EH (cell line): ENCODE measurements at places on chromosomes 12 and 14.

DNA sequence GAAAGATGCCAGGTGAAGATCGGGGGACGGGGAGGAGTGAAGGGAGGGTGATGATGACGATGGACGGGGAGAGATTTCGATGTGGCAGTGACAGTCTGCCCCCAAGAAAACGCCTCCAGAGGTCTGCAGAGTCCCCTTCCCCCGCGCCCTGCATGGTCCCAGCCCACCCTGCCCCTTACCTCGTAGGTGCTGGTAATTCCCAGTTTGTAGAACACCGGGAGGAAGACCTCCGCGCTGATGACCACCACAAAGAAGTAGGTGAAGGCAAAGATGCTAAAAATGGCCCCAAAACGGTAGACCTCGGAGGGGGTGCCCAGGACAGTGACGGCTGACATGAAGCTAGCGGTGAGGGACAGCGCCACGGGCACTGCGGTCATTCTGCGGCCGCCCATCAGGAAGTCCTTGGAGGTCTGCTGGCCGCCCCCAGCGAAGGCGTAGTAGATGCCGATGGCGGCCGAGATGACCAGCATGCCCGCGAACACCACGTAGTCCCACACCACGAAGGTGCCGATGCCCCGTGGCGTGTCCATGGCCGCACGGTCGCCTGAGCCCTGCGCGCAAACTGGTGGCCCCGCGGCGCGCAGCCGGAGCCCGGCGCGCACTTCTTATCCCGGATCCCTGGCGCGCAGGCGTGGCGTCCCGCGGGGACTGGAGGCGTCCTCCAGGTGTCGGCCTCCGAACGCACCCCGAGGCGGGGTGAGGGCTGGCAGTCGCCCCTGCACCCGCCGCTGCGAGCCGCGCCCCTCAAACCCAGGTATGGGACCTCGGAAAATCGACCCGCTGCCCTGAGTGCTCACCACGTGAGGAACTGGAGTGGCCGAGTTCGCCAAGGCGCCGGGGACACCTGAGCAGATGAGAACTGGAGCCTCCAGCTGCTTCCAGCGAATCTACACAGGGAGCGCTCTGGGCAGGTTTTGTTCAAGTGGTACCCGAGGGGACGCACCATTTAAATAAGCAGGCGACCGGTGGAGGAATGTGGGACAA, at the start of gene SLC5A8:
SLC5A8 (minus strand) TSS at position 920 of the 984 bp plus-strand sequence; CDS start at position 530, 390 bp downstream.
- no peak for DNase-seq

- peak; percentile 73 for DNase-seq
These were observed 33.4 kb downstream of the FNTB start for GRCh38 chr14:65019944-65020566.

DNA sequence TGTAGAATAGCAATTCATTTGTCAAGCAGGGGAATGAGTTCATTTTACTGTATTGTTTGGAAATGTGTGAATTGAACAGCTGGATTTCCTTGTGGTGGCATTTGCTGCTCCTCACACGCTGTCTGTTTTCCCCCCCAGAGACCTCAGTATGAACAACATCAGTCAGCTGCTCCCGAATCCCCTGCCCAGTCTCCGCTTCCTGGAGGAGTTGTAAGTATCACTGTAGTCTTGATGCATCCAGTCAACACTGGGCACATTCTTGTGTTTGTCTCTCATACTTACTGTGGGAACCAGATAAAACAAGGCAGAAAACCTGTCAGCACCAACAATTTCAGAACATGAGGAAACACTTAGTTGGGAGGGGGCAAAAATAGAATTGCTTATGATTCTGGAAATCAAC, 64.9 kb downstream of the LGR5 start:
- no peak for DNase-seq

- DNase-seq, result no peak
These were observed 17.8 kb downstream of the EEA1 start for GRCh38 chr12:92911339-92911738.

- DNase-seq, result peak; percentile 18
These were observed 308.0 kb downstream of the ITPR2 start for GRCh38 chr12:26524862-26525465.

- DNase-seq, result no peak
These were observed 151.4 kb downstream of the TMTC2 start for GRCh38 chr12:82838131-82838551.
